ENCODE measurements at places on chromosomes 3 and 15.

DNA sequence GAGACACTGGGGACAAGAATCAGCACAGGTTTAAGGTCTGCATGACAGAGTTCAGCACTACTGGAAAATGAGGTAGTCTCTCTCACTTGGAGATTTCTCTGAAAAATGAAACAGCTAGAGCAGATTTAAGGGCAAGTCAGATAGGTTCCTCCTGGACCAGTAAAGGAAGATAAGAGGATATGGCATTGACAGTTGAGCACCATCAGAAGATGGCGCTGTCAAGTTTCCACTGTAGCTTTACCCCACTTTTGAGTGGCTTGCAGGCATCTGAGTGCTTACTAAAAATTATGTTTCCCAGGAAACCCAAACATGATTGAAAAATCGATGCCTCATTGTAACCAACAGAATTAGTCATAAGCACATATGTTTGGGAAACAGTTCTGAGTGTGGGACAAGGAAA is 407.2 kb upstream of the UBE2E2 start:
- no peak for DNase-seq

DNA sequence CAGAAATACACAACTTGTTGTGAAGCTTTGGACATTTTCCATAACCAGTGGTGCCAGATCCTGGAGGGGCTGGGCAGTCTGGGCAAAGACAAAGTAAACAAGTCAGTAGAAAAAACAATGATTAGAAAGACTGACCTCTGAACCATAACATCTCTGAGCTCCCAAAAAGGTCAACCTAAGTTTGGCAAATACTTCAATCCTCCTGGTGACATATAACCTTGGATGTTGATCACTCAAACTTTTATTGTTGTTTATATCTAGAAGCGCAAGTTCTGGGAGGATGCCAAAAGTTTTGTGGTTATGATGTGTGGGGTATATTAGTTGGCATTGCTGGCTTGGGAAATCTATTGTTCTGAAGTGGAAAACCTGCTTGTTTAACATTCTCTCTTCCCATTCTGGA is 257.7 kb downstream of the DIPK2A start:
- DNase-seq = no peak

DNA sequence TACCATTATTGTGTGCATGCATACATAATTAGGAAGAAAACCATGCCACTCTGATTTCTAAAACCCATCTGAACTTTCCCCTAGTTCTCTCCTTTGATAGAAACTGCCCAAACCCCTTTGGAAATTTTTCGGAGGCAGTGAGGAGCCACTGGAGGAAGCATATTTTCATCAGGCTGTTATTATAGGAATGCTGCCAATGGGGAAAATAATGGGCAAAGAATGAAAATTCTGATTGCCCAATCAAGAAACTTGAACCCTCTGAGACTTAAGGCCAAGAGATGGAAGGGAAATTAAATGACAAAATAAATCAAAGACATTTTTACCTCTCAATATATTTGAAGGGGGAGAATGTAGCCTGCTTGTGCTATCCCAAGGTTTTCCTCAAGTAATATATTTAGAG is 376.0 kb upstream of the PDZRN3 start:
- DNase-seq = no peak

DNA sequence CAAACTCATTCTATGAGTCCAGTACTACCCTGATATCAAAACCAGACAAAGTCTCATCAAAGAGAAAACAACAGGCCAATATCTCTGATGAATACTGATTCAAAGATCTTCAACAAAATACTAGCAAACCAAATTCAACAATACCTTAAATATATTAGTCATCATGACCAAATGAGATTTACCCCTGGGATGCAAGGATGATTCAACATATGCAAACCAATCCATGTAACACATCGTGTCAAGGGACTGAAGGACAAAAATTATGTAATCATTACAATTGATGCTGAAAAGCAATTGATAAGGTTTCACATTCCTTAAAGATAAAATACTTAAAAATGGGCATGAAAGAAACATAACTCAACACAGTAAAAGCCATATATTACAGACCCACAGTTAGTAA is 1476.9 kb downstream of the SI start:
- DNase-seq = no peak

- DNase-seq = no peak
Observed at GRCh38 chr15:41648770-41649169, 11.4 kb upstream of the MGA start.

DNA sequence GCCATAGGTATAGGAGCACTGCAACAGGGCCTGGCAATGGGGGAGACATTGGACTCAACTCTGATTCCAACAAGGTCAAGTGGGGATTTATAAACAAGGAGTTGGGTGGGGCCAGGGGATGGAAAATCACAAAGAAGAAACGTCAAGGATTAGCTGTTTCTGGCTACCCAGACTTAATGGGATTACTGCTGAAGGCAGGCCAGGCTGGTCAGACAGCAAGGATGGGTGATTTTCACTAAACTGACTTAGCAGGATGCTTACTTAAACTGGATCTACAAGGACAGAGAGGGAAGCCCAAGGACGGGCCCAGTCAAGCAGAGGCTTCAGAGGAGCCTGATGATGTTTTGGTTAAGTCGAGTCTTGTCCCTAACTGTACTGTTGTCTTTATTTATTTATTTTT is 76.2 kb downstream of the USP13 start:
- no peak for DNase-seq

- DNase-seq = no peak
Observed at GRCh38 chr3:194661374-194661773, 10.6 kb downstream of the LSG1 start.

GRCh38 chr3:173938159-173938558 is 540.6 kb downstream of the NLGN1 start:
- no peak for DNase-seq

- DNase-seq = no peak
Observed at GRCh38 chr3:174618368-174619080, 240.6 kb upstream of the NAALADL2 start.

GRCh38 chr15:101187820-101188636 is 63.8 kb downstream of the CHSY1 start:
- DNase-seq = no peak

DNA sequence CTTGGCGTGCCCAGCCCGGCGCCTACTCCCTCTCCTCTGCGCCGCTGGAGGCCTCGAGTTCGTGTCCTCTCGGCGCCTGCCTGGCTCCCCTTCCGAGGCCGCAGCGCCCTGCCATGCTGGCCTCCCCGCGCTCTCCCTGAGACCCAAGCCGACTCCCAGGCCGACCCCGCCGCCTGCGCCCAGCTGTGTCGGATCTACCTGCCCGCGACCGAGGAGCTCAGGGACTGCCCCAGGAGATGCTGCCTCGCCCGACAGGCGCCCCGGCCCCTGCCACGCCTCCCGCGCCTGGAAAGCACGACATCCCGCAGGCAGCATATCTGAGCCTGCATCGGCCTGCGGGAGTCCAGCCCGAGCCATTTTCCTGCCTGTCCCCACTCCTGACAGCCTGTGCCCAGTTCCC is 16.1 kb downstream of the PAQR9 start:
- DNase-seq = no peak

GRCh38 chr3:61139686-61140085 is 111.6 kb downstream of the FHIT start:
- no peak for DNase-seq

- DNase-seq = no peak
Observed at GRCh38 chr3:130950124-130950523, 56.2 kb downstream of the ATP2C1 start.

- DNase-seq = no peak
Observed at GRCh38 chr3:44411031-44411645, 66.3 kb downstream of the ZNF445 start.

DNA sequence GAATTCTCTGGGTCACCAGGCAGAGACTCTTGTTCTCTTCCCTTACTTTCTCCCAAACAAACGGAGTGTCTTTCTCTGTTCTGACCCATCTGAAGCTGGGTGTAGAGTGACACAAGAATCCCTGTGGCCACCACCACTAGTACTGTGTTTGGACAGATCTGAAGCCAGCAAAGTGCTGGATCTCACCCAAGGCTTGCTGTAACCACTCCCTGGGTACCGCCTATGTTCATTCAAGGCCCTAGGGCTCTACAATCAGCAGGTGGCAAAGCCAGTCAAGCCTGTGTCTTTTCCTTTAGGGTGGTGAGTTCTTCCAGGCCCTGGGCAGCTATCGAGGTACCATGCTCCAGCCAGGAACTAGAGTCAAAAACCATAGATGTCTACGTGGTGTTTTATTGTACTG is 149.2 kb upstream of the CTNNB1 start:
- no peak for DNase-seq

DNA sequence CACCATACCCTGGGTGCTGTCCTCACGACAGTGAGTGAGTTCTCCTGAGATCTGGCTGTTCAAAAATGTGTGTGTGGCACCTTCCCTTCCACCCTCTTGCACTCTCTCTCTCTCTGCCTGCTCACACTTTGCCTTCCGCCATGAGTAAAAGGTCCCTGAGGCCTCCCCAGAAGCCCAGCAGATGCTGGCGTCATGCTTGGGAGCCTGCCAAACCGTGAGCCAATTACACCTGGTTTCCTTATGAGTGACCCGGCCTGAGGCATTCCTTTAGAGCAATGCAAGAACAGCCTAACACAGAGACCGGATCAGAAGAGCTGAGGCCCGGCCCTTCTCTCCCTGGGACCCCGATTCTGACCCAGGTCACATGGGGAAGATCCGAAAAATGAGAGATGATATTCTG is 15.4 kb downstream of the TMEM44 start:
- DNase-seq = no peak

GRCh38 chr3:8539419-8539818 is 37.8 kb downstream of the LMCD1 start:
- no peak for DNase-seq

DNA sequence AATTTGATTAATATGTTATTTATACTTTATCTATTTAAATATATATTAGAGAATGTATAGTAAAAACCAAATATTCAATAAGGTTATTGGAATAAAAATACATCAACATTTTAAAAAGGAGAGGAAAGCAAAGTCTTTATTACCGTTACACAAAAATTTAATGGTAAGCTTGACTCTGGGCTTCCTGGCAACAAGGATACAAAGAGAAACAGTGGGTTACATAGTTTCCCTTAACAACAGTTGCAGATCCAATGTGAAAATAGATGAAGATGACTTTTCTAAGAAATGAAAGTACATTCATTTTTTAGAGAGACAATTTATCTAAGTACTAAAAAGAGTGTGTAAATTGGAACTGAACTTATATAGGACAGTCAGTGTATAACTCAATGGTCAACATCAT is 6.0 kb upstream of the PHLDB2 start:
- DNase-seq = no peak

DNA sequence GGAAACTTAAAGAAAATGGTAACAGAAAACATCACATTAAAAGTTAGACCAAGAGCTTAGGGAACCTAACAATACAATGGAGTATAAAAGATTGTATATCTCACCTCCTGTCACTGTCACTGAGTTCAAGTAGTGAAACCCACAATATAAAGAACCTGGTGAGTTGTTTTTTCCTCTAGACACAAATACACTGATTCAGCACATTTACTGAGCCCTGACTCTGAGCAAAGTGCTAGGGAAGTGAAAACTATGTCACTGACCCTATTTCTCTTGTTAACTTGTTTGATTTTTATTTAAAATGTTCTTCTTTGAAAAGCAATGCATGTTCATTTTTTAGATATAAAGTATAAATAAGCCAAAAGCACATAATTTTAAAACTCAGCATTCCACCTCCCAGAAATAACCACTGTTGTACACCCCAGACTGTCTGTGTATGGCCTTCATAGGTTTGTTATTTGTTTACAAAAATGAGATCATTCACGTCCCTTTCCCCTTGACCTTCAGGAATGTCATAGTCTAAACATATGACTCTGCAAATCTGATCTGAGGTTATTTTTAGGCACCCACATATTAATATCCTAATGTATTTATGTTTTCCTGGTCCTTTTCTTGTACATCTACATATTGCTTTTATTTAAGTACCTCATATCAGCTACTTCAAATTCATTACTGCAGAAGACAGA is 69.2 kb upstream of the CSTA start:
- no peak for DNase-seq

- DNase-seq = no peak
Observed at GRCh38 chr3:51637941-51638471, 33.0 kb upstream of the TEX264 start.

DNA sequence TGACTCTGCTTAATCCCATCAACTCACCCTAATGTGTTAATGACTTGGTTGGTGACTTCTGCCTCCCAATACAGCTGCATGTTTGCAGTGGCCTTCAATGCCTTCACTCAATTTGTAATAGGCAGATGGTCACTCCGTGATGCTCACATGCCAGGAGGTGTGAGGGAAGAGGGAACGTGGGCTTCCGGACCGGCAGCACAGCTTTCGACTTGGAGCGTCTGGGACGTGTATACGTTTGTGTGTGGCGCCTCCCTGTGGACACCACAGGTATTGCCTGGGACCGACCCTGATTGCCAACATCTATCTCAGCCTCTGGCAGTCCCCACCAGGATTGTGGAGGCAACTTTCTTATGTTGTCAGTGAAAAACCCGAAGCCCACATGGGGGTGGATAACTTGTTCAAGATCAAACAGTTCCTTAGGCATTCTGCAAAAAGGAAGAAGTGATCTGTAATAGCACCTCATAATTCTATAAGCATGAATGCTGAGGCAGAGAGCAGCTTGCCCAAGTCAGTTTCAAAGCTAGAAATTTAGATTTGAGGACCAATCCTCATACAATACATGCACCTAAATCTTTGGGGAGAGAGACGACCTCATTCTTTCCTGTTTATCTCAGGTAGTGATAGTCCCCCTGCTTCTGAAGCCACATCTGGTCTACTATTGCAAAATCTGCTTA is 16.9 kb downstream of the MRPL46 start:
- peak; percentile 36 for DNase-seq

- no peak for DNase-seq
Observed at GRCh38 chr3:23751212-23751723, 54.5 kb upstream of the UBE2E1 start.

GRCh38 chr15:85646538-85647091 is 148.1 kb downstream of the KLHL25 start:
- no peak for DNase-seq

GRCh38 chr3:129238945-129239705 is 10.3 kb upstream of the COPG1 start:
- DNase-seq = no peak

DNA sequence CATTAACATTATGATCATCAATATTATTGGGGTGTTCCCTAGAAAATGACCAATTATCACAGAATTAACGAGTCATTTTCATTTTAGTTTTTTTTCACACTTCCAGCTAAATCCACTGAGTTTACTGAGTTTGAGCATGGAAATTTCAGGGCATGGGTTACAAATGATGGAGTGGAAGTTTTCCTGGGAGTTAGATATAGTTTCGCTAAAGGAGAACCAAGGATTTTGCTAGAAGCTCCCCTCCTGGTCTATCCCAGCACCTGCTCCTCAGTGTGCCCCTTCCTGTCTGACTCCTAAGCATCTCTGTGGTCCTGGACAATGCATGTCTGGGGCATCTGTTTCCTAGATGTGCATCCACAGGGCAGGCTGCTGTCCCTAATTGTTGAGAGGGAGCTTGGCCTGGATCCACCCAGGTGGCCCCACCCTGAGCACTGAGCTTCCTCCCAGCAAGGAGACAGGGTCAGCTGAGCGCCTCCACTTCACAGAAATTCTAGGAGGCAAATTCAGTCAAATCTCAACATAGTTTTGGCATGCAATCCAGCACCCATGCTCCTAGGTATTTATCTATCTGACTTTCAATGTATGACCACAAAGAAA is 102.3 kb upstream of the GOLGA6L6 start:
- DNase-seq = no peak

- DNase-seq = no peak
Observed at GRCh38 chr3:100001526-100002270, 112.6 kb downstream of the FILIP1L start.

GRCh38 chr3:173913397-173913796 is 515.9 kb downstream of the NLGN1 start:
- no peak for DNase-seq

- no peak for DNase-seq
Observed at GRCh38 chr15:92051716-92052115, 198.2 kb downstream of the SLCO3A1 start.

GRCh38 chr3:187017511-187018230 is 87.3 kb downstream of the ST6GAL1 start:
- DNase-seq = no peak
